Stimulated activated CD8-positive, alpha-beta memory T cell treated with anti-CD3 and anti-CD28 coated beads, Interleukin-15, amount 100 ng/mL, for 24 hours (primary cell): ENCODE measurements at places on chromosomes 1 and 21.

- DNase-seq = no peak
Observed at GRCh38 chr21:17848228-17848627, 29.1 kb upstream of the C21orf91 start.

DNA sequence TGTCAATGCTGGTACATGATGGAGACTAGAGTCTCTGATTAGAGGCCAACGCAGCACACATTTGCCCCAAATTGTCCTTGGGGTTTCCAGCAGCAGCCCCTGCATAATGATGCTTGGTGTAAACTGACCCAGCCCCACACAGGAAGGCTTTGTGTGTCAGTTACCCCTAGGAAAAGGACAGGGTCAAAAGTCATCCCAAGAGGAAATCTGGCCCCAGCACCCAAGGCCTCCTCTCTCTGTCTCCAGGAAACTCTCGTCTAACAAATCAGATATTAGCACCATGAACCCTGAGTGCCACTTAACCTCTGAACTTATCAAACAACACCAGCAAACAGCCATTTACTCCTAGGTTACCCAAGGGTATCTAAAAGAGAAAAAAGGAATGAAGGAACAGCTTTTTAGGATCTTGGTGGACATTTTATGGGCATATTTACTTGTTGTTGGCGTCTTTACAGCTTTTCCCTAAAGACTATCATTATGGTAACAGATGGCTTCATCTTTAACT, 84.5 kb downstream of the PSMG1 start:
- DNase-seq = no peak

DNA sequence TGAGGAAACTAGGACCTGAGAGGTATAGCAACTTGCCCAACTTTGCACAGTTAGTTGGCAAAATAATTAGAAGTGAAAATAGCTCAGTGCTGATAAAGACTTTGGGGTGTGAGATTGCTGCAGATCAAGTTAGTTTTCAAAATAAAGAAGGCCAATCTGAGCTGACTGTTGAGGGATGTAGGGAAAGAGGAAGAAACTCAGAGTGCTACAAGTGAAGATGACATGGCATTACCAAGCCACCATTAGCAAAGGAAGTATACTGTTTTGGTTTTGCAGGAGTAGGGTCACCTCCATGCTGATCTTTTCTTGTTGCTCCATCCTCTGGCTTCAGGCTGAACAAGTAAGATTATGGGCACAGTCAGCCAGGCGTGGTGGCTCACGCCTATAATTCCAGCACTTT, 78.7 kb upstream of the ADAM30 start:
- no peak for DNase-seq

- no peak for DNase-seq
Observed at GRCh38 chr1:95206514-95206913, 27.5 kb upstream of the RWDD3 start.

GRCh38 chr1:152164517-152165136, 5.6 kb upstream of the RPTN start:
- DNase-seq = no peak

DNA sequence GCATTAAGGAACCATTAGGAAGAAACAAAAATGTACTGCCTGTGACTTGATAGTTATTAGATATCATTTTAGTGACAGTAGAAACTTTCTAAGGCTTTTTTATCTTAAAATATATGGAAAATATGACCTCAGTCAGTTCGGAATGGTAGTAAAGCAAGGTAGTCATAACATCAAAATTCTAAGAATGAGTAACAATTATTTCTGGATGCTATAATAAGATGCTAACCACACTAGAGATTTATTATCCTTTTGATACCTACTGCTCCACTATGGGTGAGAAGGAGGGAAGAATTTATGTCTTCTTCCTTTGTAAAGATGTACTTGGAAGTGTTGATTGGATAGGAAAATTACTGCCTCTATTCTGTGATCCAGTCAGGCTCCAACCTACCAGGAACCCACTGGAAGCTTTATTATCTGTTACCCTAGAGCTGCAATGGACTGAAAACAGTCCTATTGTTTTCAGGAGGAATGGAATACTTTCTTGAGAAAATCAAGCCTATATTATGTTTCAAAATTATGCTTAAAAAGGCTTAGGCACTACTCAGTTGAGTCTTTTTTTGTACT, 8.8 kb downstream of the FMN2 start:
- no peak for DNase-seq
